Fibroblast of the conjunctiva (primary cell): ENCODE measurements at places on chromosomes 5 and 9.

GRCh38 chr9:5184776-5185175 is 663 bp downstream of the INSL6 start:
- no peak for DNase-seq

DNA sequence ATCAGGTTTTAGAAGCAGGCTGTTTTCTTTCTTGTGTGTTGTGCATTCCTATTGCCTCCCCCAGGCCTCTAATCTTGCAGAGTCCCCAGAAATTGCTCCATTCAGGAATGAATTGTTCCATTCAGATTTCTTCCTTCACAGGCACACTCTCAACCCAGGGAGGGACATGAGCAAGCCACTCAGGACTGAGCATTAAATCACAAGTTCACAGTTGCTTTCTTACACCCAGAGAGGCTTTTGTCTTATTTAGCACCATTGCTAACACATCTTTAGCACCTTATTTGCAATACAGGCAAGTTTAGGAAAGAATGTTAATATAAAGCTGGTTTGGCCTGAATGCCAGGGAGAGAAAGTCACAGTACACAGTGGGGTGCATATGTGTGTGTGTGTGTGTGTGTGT is 221.4 kb downstream of the RAB3C start:
- DNase-seq = no peak

DNA sequence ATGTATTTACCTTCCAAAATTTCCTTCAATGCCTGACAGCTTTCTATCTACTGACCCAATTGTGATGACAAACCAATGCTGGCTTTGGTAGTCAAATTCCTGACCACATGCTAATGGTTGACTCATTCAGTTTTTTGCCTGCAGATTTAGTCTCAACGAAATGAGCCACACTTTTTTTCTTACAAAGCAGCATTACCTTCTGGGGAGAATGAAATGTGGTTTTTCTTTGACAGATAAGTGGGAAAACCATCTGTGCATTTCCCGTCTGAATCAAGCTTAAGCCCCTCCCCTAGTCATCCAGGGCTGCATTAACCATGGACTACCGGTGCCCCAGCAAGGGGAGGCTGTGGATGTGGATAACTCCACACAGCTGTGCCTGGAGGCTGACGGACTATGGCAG is 99.6 kb upstream of the TAF11L2 start:
- DNase-seq = no peak

DNA sequence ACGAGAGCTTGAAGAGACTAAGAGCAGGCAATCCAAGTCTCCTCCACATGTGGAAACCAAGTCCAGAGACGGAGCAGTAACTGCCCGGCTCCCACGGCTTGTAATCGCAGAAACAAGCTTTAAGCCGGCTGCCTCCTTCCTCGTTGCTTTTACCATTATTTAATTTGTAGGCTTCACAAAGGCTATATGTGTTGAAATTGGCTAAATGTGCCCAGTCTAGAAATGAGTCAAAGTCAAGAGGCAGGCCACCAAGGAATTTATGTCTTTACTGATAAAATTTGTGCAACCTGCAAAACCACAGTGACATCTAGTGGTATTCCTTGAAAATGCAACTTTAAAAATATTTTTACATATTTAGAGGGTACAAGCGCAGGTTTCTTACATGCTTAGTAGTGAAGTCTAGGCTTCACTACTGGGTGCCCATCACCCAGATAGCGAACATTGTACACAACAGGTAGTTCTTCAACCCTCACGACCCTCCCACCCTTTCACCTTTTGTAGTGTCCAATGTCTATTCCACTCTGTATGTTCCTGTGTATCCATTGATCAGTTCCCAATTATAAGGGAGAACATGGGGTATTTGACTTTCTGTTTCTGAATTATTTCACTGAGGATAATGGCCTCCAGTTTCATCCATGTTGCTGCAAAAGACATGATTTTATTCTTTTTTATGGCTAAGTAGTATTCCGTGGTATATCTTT is 33.5 kb upstream of the EBF1 start:
- peak; percentile 77 for DNase-seq

DNA sequence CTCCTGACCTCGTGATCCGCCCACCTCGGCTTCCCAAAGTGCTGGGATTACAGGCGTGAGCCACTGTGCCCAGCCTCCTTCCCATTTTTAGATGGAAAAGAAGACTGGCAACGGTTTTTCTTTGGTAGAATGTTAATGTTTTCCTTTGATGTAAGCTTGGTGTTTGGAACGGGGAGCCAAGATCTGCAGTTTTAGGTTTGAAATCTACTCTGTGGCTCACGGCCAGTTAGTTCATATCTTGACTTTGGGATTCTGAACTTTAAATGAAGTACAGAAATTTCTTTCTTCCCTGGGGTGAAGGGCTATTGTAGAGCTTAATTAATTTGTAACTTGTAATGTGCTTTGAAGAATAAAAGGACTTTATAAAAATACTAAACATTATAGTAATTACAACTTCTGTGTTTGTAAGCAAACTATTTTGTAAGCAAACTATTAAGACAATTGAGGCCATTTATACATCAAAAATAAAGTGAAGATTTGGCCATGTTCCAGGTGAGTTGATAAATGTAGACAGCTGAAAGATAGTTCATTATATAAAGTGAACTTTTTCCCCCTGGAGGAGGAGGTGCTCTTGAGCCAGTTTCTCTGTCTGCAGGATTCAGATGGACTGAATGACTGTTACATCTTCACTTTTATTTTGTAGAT is 117.1 kb upstream of the TUT7 start:
- DNase-seq = no peak

- no peak for DNase-seq
These were observed 18.2 kb upstream of the TXNDC8 start for GRCh38 chr9:110355911-110356310.

- DNase-seq = no peak
These were observed 11.6 kb upstream of the CDC23 start for GRCh38 chr5:138224712-138225111.

DNA sequence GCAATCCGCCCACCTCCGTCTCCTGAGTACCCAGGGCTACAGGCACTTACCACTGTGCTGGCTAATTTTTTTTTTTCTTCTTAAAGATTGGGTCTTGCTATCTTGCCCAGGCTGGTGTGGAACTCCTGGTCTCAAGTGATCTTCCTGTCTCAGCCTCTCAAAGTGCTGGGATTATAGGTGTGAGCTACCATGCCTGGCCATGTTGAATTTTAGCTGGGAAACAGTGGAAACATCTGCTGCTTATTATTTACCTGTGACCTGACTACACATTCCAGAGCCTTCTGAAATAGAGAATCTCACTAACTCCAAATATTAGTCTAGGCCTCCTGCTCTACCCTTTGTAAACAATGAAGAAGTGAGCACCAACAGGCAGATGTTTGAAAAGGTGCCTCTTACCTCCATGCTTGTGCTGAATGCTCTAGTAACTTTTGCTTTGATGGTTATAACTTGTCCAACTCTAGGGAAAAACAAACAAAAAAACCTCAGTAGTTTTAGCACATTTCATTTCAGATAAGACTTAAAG is 22.5 kb downstream of the ACOT12 start:
- DNase-seq = no peak

GRCh38 chr9:126023962-126024361 is 276.8 kb downstream of the PBX3 start:
- no peak for DNase-seq
